Colonic mucosa (tissue), 4 donors: ENCODE measurements at places on chromosomes 6 and 20. TPM values are rescaled to one million over a fixed set of nuclear protein-coding genes. Genes with fewer than 3 reads are reported as not detected.
A peak's percentile ranks its signal among the peaks of the same experiment; 100 is the strongest.

GRCh38 chr20:13068336-13068735, 59.6 kb downstream of the SPTLC3 start:
- DNase-seq, result peak; percentile 78
- no peak overlapping the region for H3K4me3 ChIP-seq
- H3K27ac ChIP-seq, result no peak overlapping the region
- H3K36me3 ChIP-seq, result no peaks in the 10 kb centered on the region
- no peaks in the 10 kb centered on the region for H3K4me1 ChIP-seq
- no peaks in the 10 kb centered on the region for H3K27me3 ChIP-seq

SMPDL3A gene
- total RNA-seq, result 47.5 TPM

GRCh38 chr6:57279013-57279412, 38.4 kb upstream of the PRIM2 start:
- H3K36me3 ChIP-seq, result no peaks in the 10 kb centered on the region
- H3K4me1 ChIP-seq, result no peaks in the 10 kb centered on the region
- DNase-seq, result no peak

PHACTR3 gene
- 0.53 TPM for total RNA-seq

PACSIN1 gene
- 0.05 TPM for total RNA-seq

DNA sequence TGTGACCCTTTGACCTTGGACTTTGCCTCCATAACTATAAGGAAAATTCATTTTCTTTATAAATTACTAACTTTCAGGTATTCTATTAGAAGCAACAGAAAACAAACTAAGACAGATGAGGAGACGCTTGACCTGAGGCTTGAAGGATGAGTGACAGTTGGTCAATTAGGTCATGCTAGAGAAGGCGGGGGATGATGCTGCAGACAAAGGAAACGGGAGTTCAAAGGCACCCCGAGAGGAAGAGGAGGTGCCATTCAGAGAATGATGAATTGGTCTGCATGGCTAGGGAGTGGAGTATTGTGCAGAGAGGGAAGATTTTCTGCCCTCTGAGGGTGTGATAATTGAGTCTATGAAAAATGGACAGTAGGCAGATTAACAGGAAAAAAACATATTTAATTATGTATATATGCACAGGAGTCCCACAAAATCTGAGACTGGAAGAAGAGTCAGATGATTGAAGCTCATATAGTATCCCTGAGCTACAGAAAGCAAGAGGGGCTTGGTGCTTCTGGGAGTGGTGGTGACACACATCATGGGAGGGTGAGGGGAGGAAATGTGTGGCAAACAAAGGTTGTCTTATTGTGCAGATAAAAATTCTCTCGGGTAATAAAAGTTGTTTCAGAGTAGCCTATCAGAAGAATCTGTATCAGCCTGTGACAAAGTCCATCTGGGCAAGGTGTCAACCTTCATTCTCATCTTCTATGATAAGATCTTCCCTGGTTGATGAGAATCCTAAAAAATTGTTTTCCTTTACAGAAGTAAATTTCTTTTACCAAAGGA, 20.4 kb upstream of the FUCA2 start:
- peak; percentile 45 for DNase-seq
- no peaks in the 10 kb centered on the region for H3K27me3 ChIP-seq
- H3K36me3 ChIP-seq, result no peaks in the 10 kb centered on the region
- no peak overlapping the region for H3K4me3 ChIP-seq
- no peaks in the 10 kb centered on the region for H3K4me1 ChIP-seq

- H3K36me3 ChIP-seq, result no peaks in the 10 kb centered on the region
- no peaks in the 10 kb centered on the region for H3K4me1 ChIP-seq
- no peaks in the 10 kb centered on the region for H3K27me3 ChIP-seq
- H3K27ac ChIP-seq, result no peak overlapping the region
- no peak for DNase-seq
These were observed 157.5 kb downstream of the RFPL4B start for GRCh38 chr6:112504621-112505020.

DNA sequence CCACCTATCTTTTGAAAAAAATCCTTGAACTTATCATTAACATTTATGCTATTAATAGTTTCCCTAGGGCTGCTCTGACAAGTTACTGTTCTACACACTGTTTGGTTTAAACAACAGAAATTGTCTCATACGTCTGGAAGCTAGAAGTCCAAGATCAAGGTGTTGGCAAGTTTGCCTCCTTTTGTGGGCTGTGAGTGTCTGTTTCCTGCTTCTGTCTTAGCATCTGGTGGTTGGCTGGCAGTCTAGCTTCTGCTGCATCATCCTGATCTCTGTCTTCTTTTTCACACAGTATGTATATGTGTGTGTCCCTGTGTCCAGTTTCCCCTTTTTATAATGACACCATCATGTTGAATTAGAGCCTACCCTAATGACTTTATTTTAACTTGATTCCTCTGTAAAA, 154.8 kb downstream of the RPS12 start:
- DNase-seq, result no peak
- H3K36me3 ChIP-seq, result no peaks in the 10 kb centered on the region
- no peak overlapping the region for H3K27ac ChIP-seq
- H3K4me3 ChIP-seq, result no peak overlapping the region
- no peaks in the 10 kb centered on the region for H3K4me1 ChIP-seq

DNA sequence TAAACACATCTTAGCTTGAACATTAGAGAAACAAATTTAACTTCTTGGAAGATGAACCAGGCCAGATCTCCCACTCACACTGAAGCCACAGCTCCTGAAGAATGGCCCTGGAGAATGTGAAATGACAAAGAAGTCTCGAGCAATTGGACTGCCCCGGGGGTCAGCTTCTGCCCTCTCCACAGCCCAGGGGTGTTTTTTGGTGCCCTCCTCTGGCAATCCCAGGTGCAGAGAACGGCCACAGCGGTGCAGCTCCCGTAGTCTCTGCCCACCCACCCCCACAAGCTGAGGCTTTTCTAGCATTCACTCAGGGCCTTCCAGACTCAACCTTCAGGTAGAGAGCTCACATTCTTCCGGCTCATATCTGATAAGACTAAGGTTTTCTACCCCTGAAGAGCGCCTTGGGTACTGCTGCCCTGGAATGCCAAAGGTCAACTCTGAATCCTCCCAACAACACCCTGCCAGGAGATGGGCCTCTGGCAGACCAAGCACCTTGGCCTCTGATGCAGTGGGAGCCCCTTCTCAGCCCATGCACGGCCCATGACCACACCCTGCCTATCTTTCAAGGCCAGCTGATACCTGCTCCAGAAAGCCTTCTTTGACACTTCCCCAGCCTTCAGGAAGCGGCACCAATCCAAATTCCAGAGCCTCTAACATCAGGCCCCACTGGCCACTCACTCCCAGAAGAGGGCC, 208.3 kb downstream of the SYNDIG1 start:
- no peak for DNase-seq
- no peaks in the 10 kb centered on the region for H3K36me3 ChIP-seq
- no peak overlapping the region for H3K27ac ChIP-seq
- H3K4me3 ChIP-seq, result no peak overlapping the region

BPIFB4 gene
- not detected for total RNA-seq

IPCEF1 gene
- 0.90 TPM for total RNA-seq

GRCh38 chr6:141808662-141809061, 324.1 kb upstream of the GJE1 start:
- H3K4me3 ChIP-seq, result no peak overlapping the region
- H3K4me1 ChIP-seq, result no peaks in the 10 kb centered on the region
- H3K27ac ChIP-seq, result no peak overlapping the region
- no peak for DNase-seq

HFE gene
- 11.1 TPM for total RNA-seq

BMP7 gene
- total RNA-seq, result 1.3 TPM

- no peak for DNase-seq
- no peak overlapping the region for H3K4me3 ChIP-seq
- H3K36me3 ChIP-seq, result peaks cover 9% of the 10 kb centered on the region
- no peaks in the 10 kb centered on the region for H3K4me1 ChIP-seq
- H3K27me3 ChIP-seq, result no peaks in the 10 kb centered on the region
- H3K27ac ChIP-seq, result peak overlapping the region; percentile 10
These were observed 41.2 kb downstream of the TRAF3IP2 start for GRCh38 chr6:111564482-111564945.

DNA sequence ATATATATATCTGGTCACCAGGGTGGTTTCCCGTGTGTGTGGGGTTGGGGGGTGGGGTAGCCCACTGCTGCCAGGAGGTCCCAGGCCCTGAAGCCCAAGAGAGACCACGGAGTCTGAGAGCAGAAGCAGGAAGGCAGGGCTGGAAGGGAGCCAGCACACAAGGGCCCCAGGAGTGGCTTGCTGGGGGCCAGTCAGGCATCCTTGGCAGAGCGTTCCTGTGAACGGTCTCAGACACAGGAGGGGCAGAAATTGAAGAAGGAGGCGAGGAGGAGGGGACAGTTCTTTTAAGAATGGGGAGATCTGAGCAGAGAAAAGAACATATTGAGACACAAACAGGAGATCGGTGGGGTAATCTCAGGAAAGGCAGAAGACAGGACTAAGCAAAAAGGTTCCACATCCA, 1.9 kb upstream of the EBF4 start:
- peaks cover 31% of the 10 kb centered on the region for H3K27me3 ChIP-seq
- no peaks in the 10 kb centered on the region for H3K36me3 ChIP-seq
- no peaks in the 10 kb centered on the region for H3K4me1 ChIP-seq
- H3K27ac ChIP-seq, result no peak overlapping the region

SRSF12 gene
- total RNA-seq, result not detected

DNA sequence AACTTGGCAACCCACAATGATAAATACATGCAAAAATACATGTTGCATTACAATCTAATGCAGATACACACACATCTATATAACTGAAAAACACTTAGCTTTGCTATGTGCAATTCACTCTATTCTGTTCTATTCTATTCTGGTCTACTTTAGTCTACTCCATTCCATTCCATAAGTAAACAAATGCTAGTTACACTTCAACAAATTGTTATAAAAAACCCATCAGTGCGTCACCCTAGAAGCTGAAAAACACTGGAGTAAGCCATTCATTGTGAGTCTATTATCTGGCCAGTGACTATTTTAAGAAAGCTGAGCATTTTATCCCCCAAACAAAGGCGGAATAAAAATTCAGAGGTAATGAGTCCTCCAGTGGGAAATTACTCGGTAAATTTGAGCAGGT, 315.7 kb upstream of the EPHA7 start:
- no peaks in the 10 kb centered on the region for H3K4me1 ChIP-seq
- H3K36me3 ChIP-seq, result no peaks in the 10 kb centered on the region
- no peaks in the 10 kb centered on the region for H3K27me3 ChIP-seq
- no peak overlapping the region for H3K27ac ChIP-seq

- H3K36me3 ChIP-seq, result no peaks in the 10 kb centered on the region
- H3K4me1 ChIP-seq, result no peaks in the 10 kb centered on the region
- DNase-seq, result no peak
- H3K27me3 ChIP-seq, result no peaks in the 10 kb centered on the region
These were observed 151.4 kb upstream of the LAMA2 start for GRCh38 chr6:128731249-128732165.

SCRT2 gene
- not detected for total RNA-seq

ZNF391 gene
- total RNA-seq, result 1.9 TPM

DNA sequence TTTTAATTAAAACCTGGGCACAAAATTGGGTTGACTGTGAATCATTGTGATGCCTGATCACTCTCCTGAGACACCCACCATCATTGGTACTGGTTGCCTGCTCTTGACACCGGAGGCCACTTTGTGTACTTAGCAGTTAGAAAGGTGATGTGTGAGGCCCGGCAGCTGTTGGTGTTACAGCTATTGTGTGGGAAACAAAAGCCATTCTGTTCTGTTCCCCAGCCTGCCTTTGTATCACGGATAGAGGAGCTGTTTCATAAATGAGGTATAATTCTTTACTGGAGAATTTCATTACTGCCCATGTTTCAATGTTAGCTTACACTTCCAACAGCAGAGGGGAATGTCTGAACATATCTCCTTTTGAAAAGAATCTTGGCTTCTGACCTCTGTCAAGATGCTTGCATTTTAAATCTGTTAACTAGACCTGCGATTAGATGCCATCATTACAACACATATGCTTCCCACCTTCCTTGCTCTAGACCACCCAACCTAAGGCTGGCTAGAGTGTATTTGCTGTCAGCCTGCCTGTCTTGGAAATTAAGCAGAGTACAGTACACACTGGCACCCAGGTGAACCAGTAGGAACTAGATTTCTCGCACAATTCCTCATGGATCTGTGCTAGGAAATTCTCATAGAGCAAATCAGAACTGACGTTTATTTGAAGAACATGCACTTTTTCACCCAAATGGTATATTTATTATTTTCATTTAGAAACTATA, 142.4 kb upstream of the INSM1 start:
- H3K4me1 ChIP-seq, result no peaks in the 10 kb centered on the region
- H3K4me3 ChIP-seq, result no peak overlapping the region
- H3K36me3 ChIP-seq, result no peaks in the 10 kb centered on the region
- H3K27me3 ChIP-seq, result no peaks in the 10 kb centered on the region
- DNase-seq, result no peak

DNA sequence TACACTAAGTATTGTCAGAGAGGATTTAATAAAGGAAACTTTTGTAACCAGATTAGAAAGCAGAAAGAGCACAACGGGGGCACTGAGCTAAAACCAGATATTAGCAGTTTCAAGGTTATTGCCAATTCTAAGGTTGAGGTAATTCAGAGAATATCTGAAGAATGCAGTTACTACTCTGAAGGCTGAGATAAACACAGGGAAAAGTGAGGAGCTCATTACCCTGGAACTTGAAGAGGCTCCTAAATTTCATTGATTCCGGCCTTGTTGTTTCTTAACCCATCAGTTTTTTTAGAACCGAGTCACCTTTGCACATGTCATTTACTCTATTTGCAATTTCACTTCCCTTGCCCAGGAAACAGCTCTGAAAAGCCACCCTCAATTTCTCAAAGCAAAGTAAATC, 72.4 kb upstream of the BTBD3 start:
- H3K4me3 ChIP-seq, result no peak overlapping the region
- no peaks in the 10 kb centered on the region for H3K27me3 ChIP-seq
- DNase-seq, result no peak
- H3K27ac ChIP-seq, result no peak overlapping the region

DNA sequence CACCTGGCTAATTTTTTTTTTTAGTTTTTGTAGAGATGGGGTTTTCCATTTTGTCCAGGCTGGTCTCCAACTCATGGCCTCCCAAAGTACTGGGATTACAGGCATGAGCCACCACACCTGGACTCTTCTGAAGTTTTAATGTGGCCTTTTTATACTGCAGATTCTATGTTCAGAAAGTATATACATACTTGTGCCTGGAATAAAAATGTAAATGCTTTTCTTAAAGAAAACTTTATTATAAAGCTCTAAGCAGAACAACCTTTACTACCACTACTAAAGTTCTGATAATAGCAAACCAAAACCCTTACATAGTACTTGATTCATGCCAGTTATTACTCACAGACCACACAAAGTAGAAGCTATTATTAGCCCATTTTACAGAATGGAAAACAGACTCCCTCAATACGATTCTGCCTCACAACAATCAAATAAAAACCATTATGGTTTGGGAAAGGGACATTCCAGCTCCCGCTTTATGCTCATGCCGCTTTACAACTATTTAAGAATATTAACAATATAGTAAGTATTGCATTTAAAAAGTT, 5.3 kb downstream of the PHIP start:
- peaks cover 9% of the 10 kb centered on the region for H3K4me1 ChIP-seq
- no peaks in the 10 kb centered on the region for H3K36me3 ChIP-seq
- DNase-seq, result no peak
- no peak overlapping the region for H3K4me3 ChIP-seq
- H3K27ac ChIP-seq, result no peak overlapping the region
